Aorta (tissue), 5 donors: ENCODE measurements at places on chromosomes 16 and 17. TPM values are rescaled to one million over a fixed set of nuclear protein-coding genes. Genes with fewer than 3 reads are reported as not detected.

DNA sequence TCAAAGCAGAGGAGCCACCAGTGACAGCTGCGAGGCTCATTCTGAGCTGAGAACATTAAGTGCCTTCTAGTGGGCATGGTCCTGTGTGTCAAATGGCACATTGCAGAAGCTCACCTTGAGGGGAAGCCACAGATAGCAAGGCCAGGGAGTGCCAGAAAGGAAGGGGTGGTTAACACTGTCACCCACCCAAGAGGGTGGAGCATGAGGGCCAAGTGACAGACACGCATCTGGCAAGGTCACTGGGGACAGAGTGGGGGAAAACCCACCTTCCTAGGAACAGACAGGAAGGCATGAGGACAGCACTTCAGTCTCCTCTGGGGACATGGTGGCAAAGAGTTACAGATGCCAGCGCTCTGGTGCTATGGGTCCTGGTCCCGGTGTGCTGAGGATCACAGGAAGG lies 22.1 kb downstream of the NUBP1 start:
- DNase-seq: no peak

DNA sequence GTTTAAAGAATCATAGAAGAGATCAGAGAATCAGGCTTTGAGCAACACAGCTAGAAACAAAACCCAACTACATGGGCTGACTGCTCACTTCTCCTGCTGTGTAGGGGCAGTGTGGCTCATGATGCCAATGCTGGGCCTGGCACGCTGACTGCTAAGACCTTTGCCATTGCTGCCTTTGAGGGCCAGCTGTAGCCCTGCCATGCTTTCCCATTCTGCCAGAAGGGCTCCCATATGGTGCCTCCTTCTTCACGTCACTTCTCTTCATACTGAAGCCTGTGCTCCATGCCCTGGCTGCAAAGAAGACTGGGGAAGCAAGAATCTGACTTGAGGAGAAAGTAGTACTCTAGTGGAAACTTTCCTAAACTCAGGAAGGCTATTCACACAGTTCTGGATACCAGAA lies 232.9 kb downstream of the UTP18 start:
- DNase-seq: no peak

DNA sequence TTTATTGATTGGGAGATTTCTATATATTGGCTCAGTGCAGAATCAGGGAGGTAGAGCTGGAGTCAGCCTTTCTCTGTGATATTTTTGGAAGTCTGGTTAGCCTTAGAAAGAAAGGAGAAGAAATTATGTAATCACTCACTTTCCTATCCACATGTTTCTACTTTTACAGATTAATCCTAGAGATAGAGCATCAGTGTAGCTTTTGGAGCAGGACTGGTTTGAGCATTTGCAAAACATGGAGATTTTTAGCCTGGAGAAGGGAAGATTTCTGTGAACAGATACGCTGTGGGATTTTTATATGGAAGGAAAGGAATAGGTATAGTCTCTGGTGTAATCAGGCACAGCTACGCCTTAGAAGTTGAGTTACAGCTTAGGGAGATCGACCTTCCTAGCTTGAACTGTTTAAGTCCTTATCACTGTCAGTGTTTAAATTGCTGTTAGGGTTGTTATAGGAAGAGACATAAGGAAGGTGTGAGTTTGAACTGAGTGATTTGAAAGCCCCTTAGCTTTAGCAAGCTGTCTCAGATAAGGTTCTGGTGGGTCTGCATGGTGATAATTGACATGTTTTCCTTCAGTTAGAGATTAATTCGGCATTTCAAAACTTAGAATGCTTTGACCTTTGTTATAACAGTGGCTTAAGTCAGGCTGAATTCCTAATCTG lies 20.5 kb downstream of the METTL9 start:
- DNase-seq: no peak

- peak; percentile 67 for DNase-seq
Measured at GRCh38 chr16:8931859-8932258, 31.8 kb downstream of the USP7 start.

DNA sequence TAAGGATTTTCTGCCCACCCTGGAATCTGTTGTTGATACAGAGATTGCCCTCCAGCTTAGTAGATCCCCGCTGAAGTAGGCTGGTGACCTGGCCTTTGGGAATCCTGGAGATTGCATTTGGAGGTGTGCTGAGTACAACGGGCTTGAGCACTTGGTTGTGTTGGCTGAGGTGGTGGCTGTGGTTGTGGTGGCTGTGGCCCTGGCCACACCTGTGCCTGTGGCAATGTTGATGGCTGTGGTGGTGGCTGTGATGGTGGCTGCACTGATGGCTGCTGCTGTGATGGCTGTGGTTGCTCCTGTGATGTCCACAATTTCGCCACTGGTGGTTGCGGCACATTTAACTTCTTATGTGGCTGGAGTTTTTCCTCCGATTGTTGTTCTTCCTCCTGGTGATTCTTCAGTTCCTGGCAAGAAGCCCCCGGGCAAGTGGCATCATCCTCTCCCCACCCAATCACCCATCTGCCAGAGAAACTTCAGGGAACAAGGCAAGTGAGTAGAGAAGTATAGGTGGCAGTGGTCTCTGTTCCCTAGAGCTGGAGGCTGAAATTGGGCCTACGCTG lies 4.2 kb downstream of the CCDC200 start:
- peak; percentile 58 for DNase-seq

DNA sequence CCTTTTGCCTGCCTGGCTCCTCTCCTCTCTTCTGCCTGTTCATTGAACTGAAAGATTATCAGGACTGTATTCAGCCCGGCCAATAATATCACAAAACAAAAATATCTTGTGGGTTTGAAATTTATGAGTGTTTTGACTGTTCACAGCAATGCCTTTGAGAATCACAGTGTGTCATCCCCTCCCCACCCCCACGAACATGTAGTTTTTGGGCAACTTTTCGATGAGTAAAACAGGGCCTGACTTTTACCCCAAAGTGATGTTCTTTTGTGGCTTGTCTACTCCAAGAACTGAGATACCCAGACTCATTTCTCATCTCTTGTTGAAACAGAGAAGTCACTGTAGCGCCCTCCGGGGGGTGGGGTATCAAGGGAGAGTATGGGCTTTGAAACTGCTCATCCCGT lies 675.7 kb downstream of the WWOX start:
- no peak for DNase-seq

- DNase-seq: no peak
Measured at GRCh38 chr16:58201163-58201562, 3.3 kb upstream of the CSNK2A2 start.

DNA sequence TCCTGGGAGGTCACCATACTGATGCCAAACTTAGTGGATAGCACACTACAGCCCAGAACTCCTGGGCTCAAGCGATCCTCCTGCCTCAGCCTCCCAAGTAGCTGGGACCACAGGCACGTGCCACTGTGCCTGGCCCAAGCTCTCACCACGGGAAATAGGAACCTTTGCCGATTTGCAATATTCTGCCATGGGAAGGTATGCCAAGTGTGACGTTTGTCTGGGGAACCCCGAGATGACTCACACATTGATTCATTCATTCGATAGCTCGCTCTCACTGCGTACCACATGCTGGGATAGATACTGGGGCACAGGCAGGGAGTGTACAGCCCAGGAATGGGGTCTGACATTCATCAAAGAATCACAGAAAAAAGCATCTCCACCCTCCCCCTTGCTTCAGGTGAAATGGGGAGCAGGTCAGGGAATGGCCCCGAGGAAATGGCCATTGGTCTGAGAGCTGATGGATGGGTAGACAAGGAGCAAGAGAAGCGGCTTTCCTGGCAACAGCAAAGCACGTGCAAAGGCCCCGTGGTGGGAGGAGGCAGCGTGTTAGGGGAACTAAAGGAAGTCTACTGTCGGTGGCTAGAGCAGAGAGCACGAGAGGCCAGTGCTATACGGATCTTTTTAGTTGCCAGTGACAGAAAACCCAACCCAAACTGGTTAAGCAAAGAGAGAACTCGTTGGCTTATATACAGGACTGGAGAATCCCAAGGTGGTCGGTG lies 44.1 kb downstream of the DNAH17 start:
- no peak for DNase-seq

DNA sequence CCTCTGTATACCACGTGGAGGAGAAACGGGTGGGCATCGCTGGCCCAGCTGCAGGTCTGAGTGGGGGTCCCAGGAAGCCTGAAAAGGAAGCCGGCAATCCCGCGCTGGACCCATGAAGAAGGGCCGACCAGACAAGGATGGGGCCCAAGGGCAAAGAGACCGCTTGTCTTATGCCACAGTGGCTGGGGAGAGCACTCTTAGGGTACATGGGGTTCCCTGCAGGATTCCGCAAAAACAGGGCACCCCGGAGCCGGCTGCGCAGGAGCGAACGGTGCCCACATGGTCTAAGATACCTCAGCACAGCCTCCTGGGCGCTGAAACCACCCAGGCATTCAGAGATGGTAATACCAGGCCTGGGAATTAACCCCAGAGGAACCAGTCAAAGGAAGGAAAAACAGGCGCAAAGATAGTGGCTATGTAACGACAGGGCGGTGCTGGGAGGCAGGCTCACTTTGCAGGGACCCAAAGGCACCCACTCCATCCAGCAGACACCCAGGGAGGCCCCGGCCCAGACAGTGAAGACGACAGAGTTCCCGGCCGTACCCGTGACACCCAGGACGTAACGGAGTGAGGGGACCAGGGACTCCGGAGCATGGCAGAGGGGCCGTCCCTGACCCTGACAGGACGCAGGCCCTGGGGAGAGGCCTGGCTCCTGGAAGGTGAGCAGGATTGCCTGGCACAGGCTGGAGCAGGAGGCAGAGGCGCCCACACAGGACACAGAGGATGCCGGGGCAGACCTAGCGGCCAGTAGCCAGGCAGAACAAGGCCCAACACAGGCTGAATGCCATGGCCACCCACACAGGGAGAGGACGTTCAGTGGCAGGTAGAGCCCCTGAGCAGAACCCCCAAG lies 10.3 kb downstream of the PIEZO1 start:
- no peak for DNase-seq

- no peak for DNase-seq
Measured at GRCh38 chr16:64983963-64984362, 137.9 kb downstream of the CDH11 start.

GRCh38 chr17:77769215-77769614 lies 189.3 kb upstream of the TNRC6C start:
- no peak for DNase-seq

DNA sequence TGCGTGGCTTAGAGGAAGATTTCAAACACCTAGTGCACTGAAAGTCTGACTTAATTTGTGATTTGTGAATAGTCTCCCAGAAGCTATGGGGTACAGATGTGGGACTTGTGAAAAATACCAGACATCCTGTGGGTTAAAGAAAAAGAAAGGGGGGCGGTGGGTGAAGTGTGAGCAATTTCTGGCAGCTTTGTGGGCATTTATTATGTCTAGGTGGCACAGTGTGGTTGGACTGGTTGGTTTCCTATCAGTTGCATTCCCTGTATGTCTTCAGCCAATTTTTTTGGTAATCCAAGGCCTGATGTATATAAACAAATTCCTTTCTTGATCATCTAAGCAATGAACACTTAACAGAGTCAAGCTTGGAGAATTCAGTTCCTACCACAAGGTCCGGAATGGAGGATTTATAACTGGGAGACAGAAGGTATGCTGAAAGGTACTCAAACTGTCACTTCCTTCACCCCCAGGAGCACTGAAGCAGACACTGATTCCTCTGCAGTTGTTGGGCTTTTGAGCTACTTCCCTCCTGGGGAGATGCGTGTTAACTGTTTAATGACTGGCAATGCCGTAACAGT lies 211.6 kb downstream of the WWOX start:
- no peak for DNase-seq

- peak; percentile 68 for DNase-seq
Measured at GRCh38 chr17:36939052-36939801, 2.0 kb downstream of the LHX1 start.

DNA sequence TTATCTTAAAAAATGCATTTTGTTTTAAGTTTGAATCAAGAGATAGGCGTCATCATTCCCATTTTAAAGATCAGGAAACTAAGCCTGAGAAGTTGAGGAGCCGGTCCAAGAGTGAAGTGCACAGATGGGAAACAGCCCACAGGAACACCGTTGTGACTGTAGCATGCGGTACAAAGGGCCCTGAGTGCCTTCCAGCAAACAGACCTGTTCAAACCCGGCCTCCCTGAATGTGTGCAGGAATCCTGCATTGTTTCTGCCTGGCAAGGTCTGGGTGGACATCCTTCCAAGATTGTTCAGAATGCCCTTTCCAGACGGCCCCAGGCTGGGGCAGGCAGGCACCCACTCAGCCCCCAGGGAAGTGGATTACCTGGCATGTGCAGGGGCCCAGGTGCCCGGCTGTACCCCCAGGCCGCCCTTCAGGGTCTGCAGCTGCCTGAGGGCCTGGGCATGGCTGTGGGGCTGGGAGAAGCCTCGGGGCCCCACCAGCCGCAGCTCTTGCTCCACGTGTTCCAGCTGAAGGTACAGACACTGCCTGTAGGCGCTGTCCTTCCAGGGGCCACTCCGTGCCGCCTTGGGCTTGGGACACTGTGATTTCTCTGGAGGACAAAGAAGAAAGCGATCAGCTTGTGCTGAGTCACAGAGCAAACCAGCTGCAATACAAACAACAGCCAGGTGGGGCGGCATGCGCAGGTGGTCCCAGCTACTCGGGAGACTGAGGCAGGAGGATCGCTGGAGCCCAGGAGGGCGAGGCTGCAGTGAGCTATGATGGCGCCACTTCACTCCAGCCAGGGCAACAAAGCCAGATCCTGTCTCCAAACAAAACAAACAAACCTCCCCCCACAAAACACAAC lies 45.0 kb upstream of the GCSH start:
- no peak for DNase-seq

- DNase-seq: no peak
Measured at GRCh38 chr17:73914536-73915274, 270.5 kb upstream of the SDK2 start.

GRCh38 chr17:4134721-4135120 lies 8.1 kb downstream of the ZZEF1 start:
- DNase-seq: no peak

DNA sequence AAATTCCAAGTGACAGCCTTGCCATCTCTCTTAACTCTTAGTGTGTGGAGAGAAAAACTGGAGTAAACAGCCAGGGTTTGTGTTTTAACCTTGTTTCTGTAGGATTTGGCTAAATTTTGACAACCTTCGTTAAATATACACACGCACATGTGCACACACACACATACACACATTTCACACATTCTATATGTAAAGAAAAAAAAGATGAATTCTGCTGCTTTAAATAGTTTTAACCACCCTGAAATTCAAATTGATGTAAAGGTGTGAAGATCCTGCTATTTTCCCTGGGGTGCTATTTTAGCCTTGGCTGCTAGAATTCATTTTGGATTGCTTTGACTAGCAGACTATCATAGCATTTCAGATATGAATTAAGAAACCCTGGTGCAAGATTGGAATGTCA lies 191.9 kb downstream of the FTO start:
- no peak for DNase-seq

Gene RNF222
- total RNA-seq: not detected

Gene NEURL4
- 24.5 TPM for total RNA-seq

Gene OR2C1
- total RNA-seq: not detected

Gene MAPK8IP3
- 69.0 TPM for total RNA-seq

Gene HS3ST3B1
- 1.3 TPM for total RNA-seq

Gene CES3
- 2.4 TPM for total RNA-seq

Gene MYH11
- total RNA-seq: 2,053 TPM
